Stomach (tissue), 19 donors: ENCODE measurements at places on chromosomes 7 and 10. TPM values are rescaled to one million over a fixed set of nuclear protein-coding genes. Genes with fewer than 3 reads are reported as not detected.
A peak's percentile ranks its signal among the peaks of the same experiment; 100 is the strongest.

GRCh38 chr7:107471292-107472070 lies 1.6 kb downstream of the GPR22 start:
- H3K27ac ChIP-seq = no peak overlapping the region
- no peaks in the 10 kb centered on the region for H3K36me3 ChIP-seq
- H3K4me3 ChIP-seq = no peak overlapping the region
- H3K27me3 ChIP-seq = no peaks in the 10 kb centered on the region

- H3K4me1 ChIP-seq = no peaks in the 10 kb centered on the region
- H3K27me3 ChIP-seq = peaks cover 41% of the 10 kb centered on the region
Measured at GRCh38 chr7:41699516-41699915, 3.4 kb downstream of the INHBA start.

DNA sequence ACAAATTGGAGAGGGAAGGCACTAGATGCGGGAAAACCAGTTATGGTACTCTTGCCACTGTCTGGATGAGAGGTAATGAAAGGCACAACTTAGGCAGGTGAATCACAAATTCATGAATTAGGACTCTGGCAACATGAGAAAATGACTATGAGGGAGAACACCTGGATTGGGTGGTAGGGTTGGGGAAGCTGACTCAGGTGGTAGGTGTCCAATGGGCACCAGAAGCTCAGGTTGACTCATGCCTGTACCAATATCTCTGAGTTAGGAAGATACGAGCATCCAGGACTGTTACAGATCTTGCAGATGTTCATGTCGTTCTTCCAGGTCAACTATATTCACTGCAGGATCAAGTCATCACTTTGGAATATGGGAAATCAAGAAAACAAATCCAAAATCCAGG lies 56.7 kb downstream of the NPY start:
- H3K4me3 ChIP-seq = no peak overlapping the region
- DNase-seq = no peak
- no peak overlapping the region for H3K27ac ChIP-seq
- H3K36me3 ChIP-seq = no peaks in the 10 kb centered on the region
- no peaks in the 10 kb centered on the region for H3K27me3 ChIP-seq

DNA sequence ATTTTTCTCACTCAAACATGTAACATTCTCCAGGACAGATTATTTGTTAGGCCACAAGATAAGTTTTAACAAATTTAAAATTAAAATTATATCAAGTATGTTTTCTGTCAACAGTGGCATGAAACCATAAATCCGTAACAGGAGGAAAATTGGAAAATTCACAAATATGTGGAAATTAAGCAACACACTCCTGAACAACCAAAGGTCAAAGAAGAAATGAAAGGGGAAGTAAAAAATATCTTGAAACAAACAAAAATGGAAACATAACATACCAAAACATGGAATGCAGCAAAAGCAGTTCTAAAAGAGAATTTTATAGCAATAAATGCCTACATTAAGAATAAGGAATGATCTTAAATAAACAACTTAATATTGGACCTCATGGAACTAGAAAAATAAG lies 147.3 kb downstream of the ZEB1 start:
- no peak overlapping the region for H3K4me3 ChIP-seq
- no peak for DNase-seq
- H3K4me1 ChIP-seq = no peaks in the 10 kb centered on the region
- H3K27ac ChIP-seq = no peak overlapping the region
- H3K27me3 ChIP-seq = no peaks in the 10 kb centered on the region
- H3K36me3 ChIP-seq = peaks cover 9% of the 10 kb centered on the region

GRCh38 chr10:118278649-118279048 lies 63.5 kb downstream of the FAM204A start:
- peaks cover 5% of the 10 kb centered on the region for H3K27me3 ChIP-seq
- H3K36me3 ChIP-seq = no peaks in the 10 kb centered on the region
- H3K4me3 ChIP-seq = no peak overlapping the region
- peaks cover 6% of the 10 kb centered on the region for H3K4me1 ChIP-seq
- no peak overlapping the region for H3K27ac ChIP-seq

DNA sequence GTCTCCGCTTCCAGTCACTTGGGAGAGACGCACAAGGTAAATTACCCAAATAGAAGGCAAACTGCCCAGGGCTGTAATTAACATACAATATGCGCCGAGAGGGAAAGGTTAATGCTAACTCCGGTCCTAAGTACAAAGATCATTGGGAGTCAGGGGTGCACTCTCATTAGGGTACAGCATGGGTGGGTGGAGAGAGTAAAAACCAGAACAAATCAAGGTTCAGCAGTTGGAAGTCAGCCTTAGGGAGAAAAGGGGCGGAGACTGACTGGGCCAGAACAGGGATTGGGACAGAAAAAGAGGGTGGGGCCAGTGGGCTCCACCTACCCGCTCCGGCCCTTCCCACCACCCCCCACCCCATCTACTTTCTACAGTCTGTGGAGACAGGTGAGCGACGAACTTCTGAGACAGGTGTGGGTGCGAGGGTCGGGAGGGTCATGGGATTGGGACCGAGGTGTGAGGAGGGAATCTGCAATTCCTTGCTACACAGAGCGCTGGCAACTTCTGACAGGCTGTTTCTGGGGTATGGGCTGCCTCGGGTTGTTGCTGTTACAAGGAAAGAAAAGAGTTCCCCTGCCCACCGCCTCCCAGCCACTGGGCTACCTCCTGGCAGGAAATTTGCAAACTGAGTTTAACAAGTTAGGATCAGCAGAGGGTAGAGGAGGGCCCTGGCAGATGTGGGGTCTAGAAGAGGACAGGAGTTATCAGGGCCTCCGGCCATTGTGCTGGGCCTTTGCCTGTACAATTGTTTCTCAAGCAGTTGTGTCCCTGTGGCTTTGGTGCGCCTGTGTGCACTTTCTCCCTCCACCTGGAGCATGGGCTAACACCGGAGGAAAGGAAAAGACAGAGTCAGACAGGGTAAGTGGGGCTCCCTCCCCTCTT lies at the start of gene TMEM139:
TSS of gene TMEM139 (plus strand) at position 368 of the 879 bp plus-strand sequence. CDS start 1,000 bp downstream, outside the sequence.
- peaks cover 49% of the 10 kb centered on the region for H3K4me1 ChIP-seq
- no peaks in the 10 kb centered on the region for H3K36me3 ChIP-seq
- H3K4me3 ChIP-seq = peak within 1 kb of the TSS; percentile 43
- H3K27me3 ChIP-seq = no peaks in the 10 kb centered on the region

DNA sequence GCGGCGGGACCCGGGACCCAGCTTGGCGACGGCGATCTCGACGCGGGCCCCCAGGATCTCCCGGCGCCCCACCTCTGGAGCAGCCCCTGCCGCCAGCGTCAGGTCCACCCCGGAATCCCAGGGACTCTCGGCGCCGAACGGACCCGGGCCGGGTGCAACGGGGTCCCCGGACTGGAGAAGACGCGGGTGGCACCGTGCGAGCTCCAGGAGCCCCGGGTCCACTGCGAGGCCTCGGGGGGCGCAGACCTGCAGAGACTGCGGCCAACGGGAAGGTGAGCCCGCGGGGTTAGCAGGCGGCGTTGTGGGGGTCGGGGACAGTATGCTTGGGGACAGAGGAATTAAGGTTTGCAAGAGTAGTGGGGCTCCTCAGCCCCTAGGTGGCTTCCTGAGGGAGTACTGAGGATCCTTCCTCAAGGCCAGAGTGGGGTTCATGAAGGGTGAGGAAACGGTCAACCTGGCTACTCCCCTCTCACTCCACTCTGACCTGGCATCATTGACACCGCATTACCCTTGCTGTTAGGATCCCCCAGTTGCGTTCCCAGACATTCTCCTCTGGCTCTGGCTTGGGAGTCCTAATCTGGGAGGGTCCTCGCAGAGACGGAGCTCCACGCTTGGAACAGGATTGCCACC lies 353 bp downstream of the EPHB6 start:
- DNase-seq = no peak
- H3K27me3 ChIP-seq = no peaks in the 10 kb centered on the region
- peak overlapping the region; percentile 84 for H3K27ac ChIP-seq
- H3K36me3 ChIP-seq = no peaks in the 10 kb centered on the region

DNA sequence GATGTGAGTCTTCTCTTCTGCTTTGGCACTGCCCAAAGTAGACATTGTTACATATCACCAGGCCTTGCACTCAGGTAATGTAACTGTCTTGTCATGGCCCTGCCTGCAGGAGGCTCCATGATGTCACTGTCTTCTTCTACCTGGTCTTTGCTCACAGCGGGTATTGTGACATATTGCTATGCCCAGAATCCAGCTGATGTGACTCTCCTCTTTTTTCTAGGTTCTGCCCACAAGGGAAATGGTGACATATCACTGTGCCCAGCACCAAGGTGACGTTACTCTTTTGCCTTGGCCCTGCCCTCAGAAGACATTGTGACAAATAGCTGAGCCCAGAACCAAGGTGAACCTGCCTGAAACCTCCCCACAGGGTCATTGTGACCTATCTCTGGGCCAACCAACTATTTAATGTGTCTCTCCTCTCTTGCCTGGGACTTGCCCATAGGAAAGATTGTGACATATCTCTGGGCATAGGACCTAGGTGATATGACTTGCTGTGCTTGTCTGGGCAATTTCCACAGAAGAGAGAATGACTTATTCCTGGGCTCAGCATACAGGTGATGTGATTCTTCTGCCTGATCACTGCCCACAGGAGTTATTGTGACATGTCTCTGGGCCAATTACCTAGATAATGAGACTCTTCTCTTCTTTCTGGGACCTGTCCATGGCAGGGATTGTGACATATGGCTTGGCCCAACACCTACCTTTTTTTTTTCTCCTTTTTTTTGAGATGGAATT lies 26.5 kb upstream of the ZNF107 start:
- no peak overlapping the region for H3K27ac ChIP-seq
- H3K27me3 ChIP-seq = no peaks in the 10 kb centered on the region
- H3K4me3 ChIP-seq = no peak overlapping the region
- H3K4me1 ChIP-seq = no peaks in the 10 kb centered on the region
- no peaks in the 10 kb centered on the region for H3K36me3 ChIP-seq

- H3K36me3 ChIP-seq = peaks cover 41% of the 10 kb centered on the region
- peak overlapping the region; percentile 95 for H3K27ac ChIP-seq
- DNase-seq = peak; percentile 40
- peak overlapping the region; percentile 35 for H3K4me3 ChIP-seq
- no peaks in the 10 kb centered on the region for H3K27me3 ChIP-seq
Measured at GRCh38 chr7:4745971-4746919, 29.2 kb upstream of the AP5Z1 start.

DNA sequence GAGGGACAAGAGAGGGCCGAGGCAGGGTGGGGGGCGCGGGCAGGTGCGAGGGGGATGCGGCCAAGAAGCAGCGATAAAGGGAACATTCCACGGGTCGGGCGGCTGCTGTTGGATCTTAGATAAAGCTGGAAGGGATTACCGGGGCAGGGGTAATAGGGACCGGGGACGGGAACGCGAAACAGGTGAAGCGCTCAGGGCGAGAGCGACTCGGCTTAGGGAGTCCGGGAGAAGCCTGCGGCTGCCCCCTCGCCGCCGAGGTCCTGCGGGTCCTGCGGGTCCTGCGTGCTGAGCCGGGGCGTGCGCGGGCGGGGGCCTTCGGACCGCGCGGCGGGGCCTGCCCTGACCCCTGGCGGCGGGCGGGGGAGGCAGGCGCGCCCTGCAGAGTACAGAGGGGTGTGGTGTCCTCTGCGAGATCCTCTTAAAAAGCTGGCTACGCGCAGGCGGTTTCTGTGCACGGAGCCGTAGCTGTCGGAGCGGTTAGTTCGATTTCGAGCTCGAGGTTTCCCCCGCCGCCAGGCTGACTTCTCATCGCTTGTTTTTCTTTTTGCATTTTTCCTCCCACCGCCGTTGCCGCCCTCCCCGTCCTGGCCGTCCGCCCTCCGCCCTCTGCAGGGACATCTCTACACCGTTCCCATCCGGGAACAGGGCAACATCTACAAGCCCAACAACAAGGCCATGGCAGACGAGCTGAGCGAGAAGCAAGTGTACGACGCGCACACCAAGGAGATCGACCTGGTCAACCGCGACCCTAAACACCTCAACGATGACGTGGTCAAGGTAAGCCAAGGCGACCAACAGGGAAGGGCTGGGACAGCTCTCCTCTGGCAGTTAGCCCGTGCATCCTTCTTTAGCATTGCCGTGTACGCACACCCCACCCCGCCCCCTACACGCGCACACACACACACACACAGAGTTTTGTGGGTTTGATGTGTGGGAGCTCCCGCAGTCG lies 1.4 kb downstream of the CAV1 start:
- H3K4me1 ChIP-seq = peaks cover 52% of the 10 kb centered on the region
- H3K27me3 ChIP-seq = no peaks in the 10 kb centered on the region
- H3K27ac ChIP-seq = peak overlapping the region; percentile 87
- no peaks in the 10 kb centered on the region for H3K36me3 ChIP-seq
- peak; percentile 70 for DNase-seq

Gene KCNH2
- total RNA-seq = 77.7 TPM

Gene CRPPA
- 11.0 TPM for total RNA-seq

Gene AKR1C4
- total RNA-seq = not detected

Gene SLC29A3
- total RNA-seq = 2.8 TPM

Gene VSTM2A
- not detected for total RNA-seq

Gene ENTPD1
- total RNA-seq = 56.7 TPM
